Stimulated activated CD4-positive, alpha-beta T cell treated with anti-CD3 and anti-CD28 coated beads, TNF-alpha, amount 100 ng/mL, for 4 hours (primary cell): ENCODE measurements at places on chromosomes 11 and 22.

DNA sequence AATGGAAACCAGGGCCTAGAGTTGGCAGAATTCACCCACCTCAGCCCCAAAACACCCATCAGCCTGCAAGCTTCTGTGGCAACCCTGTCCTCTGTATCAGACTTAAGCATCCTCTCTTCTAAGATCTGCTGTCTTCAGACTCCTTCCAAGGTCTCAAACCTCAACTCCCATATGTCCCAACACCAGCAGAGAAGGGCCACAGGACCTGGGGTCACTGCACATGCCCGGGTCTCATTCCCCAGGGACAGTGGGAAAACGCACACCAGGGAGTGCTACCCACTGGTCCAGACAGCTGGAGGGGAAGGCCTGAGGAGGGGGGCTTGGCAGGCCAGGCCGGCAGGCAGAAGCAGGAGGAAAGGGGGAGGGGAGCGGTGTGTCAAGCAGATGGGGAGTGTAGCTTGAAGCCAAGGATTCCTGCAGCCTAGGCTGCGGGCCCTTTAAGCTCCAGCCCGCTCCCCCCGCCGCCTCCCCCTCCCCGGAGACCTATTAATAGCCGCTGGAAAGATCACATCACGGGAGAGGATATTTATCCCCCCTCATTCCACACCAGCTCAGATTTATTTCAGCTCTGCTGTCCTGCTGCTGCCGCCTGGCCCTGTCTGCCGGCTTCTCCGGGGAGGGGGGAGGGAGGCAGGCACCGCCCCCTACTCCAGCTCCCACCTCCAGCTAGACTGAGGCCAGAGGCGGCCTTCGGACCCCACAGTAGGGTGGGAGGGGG lies 16.7 kb downstream of the BCL9L start:
- no peak for DNase-seq

DNA sequence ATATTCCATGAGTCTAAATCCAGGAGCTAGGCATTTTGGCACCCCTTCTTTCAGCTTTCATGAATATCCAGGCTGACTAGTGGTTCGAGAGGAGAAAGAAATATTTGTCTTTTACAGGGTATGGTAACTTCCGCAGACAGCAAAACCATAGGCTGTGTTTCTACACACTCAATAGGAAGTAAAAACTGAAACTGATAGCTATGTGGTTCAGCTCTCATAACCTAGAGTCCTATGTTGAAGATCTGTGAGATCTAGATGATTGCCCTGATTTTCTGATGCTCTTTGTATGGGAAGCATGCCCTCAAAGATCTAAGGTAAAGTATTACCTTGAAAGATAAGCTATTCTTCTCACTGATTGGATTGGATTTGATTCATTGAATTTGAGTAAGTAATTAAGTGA lies 118.3 kb downstream of the CD44 start:
- DNase-seq: no peak

DNA sequence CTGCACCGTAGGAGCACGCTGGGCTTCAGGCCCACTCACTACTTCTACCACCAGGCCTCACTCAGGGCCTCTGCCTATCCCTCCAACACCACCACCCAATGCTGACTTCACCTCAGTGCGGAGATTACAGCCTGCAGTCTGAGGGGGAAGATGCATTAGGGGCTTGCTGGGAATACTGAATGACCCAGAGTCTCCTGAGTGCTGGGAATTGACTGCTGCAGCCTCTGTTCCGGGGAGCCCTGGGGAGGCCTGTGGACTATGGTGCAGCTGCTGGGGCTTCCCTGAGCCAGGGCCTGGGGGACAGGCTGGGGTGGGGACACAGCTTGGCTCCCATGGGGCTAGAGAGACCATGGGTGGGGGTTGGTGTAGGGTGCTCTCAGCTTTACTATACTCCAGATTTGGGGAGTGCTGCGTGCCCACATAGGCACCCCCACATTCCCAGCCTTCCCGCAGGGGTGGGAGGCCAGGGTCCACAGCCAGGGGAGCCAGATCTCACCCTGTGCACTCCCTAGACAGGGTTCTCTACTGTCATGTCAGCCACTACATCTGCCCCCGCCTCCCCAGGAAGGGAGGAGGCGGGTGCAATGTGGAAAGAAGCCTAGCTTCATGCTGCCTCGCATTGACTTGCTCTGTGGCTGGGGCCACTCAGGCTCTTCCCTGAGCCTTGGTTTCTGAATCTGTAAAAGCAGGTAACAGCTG lies 44.4 kb downstream of the GDPD5 start:
- no peak for DNase-seq

GRCh38 chr11:16346975-16347374 lies 9.4 kb downstream of the SOX6 start:
- DNase-seq: no peak

DNA sequence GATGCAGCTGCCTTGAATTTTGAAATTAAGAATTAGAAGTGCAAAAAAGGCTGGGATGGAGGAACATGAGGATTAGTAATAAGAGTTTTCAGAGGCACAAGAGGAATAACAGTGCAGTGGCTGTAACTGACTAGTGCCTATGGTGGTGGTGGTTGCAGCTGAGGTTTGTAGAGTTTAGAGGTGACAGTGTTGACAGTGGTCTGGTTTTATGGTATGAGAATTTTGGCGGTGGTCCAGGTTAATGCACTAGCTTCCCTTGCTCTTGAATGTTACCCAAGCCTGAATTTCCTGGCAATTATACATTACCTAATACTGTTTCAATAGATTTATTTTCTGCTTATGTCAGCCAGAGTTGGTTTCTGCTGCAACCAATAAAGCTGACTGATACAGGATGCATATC lies 112.8 kb upstream of the C11orf87 start:
- no peak for DNase-seq

GRCh38 chr11:69992943-69993694 lies 85.0 kb upstream of the ANO1 start:
- no peak for DNase-seq

DNA sequence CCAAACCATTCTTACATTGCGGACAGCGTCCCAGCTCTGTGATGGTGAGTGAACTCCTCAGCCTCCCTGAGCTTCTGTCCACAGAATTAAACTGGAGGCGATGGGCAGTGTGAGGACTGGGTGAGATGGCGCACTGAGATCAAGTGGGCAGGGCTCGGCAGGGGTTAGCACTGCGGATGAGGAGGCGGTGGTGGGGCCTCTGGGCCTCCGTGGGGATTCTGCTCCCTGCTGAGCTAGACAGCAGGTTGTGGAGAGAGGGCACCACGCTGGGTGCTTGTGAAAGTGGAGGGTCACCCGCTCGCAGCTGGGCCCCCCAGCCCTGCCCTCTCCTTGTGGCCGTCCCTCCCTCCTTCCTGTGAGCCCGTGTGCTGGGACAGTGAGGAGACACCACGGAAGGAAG lies 25.6 kb upstream of the PARVG start:
- no peak for DNase-seq

DNA sequence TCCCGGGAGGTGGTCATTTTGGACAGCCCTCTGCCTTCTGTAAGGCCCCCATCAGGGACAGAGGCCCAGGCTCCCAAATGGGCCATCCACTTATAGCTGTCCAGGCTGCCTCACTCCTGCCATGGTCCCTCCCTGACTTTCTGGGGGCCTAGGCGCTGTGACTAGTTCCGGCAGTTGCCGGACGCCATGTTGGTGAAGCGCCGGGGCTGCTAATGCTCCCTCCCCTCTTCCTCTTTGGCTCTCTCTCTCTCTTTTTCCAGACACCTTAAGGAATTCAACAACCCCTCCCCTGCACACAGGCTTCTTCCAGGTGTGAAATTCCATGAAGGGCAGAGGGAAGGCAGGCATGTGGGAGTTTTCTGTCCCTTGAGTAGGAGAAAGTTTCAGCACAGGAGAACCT lies 445.6 kb downstream of the SOX6 start:
- DNase-seq: no peak

- no peak for DNase-seq
These were observed 26.1 kb upstream of the TTLL12 start for GRCh38 chr22:43213051-43213450.

DNA sequence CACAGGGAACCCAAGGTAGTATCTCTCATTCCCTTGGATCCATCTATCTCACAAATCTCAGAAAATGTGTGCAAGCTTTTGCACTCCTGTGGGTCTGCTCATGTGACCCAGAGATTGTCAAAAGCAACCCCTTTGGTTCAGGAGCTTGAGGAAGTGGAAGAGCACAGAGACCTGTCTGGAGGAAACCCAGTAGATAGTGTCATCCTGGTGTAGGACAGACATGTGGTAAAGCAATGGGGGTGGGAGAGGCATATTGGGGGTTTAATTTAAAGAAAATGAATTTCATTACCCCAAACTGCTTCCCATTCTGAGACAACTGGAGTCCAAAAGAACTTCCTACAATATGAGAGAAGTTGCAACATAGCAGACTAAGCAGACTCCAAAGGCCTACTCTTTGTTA lies 5.8 kb upstream of the MS4A14 start:
- DNase-seq: no peak

- DNase-seq: no peak
These were observed 121.8 kb upstream of the C11orf87 start for GRCh38 chr11:109300211-109300610.

- DNase-seq: no peak
These were observed 7.5 kb downstream of the SULT4A1 start for GRCh38 chr22:43854786-43855271.

DNA sequence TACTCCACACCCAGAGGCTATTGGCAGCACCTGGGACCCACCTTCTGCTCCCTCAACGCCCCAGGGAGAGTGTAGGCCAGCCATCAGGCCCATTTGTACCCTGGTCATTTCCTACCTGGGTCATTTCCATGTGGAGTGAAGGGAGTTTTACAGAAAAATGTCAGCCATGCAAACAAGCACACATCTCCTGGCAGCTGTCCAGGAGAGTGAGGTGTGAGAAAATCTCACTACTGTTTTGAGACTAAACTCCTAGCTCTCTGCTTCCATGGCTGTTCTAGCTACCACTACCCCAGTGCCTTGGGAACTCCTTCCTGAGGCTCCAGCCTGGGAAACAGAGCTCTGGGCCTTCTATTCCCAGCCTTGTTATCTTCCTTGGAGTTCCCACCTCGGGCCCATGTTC lies 2.8 kb upstream of the TMPRSS13 start:
- DNase-seq: no peak

DNA sequence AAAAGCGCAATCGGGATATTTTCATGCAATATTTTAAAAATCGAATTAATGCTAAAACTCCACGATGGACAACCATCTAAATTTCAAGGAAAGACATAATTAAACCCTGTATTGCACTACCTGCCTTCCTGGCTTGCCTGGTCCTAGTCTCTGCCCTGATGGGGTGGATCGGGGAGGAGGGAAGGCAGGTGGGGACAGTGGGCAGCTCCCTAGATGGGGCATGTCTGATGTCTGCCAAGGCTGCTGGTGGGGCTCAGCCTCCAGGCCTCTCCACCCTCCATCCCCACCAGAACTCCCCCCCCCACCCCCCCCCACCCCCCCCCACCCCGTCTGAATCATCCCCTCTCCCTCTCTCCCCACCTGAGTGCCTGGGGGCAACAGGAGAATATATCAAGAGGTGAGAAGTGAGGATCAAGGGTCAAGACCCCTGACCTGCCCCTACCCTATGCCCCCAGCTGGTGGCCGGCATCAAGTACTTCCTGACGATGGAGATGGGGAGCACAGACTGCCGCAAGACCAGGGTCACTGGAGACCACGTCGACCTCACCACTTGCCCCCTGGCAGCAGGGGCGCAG lies 650 bp downstream of the CST6 start:
- no peak for DNase-seq

DNA sequence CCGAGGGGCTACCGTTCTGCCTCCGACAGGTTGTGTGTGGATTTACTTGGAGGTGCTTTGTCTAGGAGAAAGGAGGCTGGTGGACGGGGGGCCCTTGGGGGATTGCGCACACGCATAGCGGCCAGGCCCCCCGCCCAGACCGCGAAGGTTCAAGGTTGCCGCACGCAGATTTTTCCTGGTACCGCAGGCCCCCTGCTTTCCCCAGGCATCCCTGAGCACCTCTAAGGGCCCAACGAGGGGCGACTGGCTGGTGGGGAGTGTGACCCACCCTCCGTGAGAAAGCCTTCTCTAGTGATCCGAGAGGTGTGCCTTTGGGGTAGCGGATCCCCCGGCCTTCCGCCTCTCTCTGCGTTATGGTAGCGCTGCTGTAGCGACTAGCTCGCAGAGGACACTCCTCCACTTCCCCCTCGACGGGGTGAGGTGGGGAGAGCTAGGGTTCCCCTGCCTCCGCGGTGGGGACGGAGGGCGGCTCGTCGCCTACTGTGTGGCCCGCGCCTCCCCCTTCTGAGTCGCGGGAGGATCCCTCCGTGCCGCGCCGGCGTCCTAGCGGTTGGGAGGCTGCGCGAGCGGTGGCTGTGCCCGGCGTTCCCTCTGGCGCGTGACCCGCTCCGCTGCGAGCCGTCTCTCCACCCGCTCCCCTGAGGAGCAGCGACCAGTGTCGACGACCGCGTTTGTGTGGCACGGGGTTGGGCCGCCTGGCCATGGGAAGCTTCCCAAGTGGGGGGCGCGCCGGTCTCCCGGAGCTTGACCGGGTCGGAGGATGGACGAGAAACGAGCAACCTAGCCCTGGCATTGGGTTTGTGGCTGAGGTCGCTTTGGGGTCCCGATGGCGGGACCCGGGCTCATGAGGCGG lies 3900.0 kb upstream of the OR11H1 start:
- no peak for DNase-seq
